Stimulated activated CD4-positive, alpha-beta T cell treated with anti-CD3 and anti-CD28 coated beads, Interleukin-1b, Interleukin-23, amount 100 ng/mL, for 24 hours (primary cell): ENCODE measurements at places on chromosomes 1 and 21.

DNA sequence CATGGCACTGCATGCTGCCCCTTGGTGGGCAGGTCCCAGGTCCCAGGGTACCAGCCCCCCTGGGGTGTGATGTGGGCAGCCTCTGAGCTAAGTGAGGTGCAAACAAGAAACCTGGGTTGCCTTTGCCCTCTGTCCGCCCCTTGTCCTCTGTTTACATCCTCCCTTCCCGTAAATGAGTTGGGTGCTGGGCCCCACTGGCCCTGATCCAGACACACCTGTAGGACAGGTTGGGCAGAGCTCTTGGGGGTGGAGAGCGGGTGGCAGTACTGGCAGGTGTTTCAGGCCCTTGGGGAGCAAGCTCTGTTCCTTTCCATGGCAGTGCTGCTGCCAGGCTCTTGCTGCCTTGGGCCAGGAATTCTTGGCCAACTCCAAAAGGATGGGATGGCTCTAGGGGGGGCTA lies 35.8 kb downstream of the ELF3 start:
- no peak for DNase-seq

DNA sequence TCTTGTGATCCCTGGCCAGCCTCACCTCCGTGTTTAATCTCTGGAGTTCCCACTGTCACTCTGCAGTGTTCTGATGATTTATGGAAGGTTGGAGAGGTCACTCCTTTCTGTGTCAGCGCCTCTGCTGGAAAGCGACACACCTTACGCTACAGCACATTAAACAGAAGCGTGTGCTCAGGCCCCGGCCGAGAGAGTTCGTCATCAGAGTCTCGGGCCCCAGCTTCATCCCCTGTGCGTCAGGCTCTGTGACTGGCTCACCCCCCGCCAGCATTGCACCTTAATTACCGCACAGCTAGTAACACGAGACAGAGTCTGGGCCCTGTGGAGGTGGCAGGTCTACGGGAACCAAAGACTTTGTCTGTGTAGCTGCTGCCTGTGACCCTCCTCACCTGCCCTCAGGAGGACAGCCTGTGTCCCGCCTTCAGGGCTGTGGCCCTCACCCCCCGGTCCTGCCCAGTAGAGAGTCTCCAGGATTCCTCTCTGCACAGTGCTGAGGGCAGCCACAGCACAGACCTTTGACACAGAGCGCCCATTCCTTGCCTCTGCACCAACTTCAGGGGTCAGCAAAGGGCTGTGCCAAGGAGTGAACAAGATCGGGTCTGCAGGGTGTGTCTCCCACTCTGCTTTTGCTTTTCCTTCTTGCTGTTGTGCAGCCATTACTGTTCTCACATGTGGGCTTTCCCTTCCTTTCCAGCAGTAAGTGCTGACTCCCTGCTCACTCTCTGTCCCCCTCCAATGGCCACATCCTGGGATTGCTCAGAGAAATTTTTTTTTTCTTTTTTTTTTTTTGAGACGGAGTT lies 157.6 kb downstream of the PGBD5 start:
- no peak for DNase-seq

GRCh38 chr1:33228935-33229487 lies 27.3 kb upstream of the ZNF362 start:
- DNase-seq: no peak

GRCh38 chr1:201220388-201220715 lies 29.7 kb downstream of the IGFN1 start:
- no peak for DNase-seq

- no peak for DNase-seq
Measured at GRCh38 chr1:117572546-117572945, 33.3 kb upstream of the TENT5C start.
